ENCODE measurements at places on chromosomes 1 and 21.

- peak; percentile 43 for DNase-seq
These were observed 1190.9 kb upstream of the PRMT6 start for GRCh38 chr1:105865546-105865945.

GRCh38 chr1:147072482-147073432 is 99.5 kb downstream of the PRKAB2 start:
- DNase-seq, result no peak

DNA sequence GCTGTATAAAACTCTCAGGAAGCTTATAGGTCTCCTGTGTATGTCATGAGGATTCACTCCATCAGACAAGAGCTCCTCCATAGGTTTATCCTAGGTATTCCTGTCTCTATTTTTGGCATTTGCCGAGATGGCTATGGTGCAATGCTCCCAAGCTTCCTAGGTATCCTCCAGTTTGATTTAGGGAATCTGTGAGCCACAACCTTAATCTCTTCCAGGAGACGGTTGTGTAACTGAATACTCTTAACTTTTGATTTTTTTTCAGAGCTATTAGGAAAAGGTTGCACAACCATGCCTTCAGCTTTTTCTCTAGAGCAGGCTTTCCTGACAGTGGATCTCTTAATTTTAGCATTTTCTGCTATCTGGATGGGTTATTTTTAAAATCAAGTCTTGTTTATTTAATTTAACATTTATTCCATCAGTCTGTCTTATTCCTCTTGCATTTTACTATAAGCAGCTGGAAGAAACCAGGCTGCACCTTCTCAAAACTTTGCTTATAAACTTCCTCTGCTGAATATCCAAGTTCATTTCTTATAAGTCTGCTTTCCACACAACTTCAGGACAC is 69.4 kb upstream of the BACE2 start:
- no peak for DNase-seq

DNA sequence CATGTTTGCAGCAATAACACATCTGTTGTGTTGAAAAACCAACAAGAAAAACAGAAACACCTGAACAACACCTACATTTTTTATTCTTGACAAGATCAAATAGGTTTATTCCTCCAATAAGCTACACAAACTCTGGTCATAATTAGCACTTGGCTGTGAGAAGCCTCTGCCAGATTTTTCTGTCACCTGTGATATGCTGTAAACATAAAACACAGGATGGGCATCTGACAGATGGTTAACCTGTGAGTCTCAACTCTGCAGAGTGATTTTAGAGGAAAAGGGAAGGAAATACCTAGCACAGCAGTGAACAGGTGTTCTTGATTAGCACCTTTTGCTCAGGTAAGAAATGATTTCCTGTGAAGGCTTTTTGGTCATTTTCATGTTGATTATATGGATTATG is 175.4 kb upstream of the COA6 start:
- DNase-seq, result no peak

- no peak for DNase-seq
These were observed 8.9 kb upstream of the RBM34 start for GRCh38 chr1:235169986-235170385.

- no peak for DNase-seq
These were observed 8.9 kb downstream of the KCNAB2 start for GRCh38 chr1:6054596-6054995.

GRCh38 chr1:154923695-154924094 is 12.8 kb downstream of the PMVK start:
- no peak for DNase-seq

DNA sequence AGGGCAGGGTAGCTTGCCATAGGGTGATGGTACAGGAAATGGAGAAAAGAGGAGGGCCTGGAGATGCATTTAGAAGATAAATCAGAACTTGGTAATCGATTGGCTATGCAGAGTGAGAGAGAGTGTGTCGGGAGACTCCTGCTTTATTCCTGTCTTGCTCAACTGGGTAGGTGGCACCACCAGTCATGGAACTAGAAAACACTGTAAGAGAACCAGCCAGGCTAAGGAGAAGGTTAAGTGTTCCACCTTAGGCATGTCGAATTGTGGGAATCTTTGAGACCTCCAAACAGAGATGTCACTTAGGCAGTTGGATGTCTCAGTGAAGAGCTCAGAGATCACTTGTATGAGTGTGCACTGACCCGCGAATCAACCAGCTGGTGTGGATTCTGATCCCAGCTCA is 28.7 kb upstream of the RD3 start:
- no peak for DNase-seq

DNA sequence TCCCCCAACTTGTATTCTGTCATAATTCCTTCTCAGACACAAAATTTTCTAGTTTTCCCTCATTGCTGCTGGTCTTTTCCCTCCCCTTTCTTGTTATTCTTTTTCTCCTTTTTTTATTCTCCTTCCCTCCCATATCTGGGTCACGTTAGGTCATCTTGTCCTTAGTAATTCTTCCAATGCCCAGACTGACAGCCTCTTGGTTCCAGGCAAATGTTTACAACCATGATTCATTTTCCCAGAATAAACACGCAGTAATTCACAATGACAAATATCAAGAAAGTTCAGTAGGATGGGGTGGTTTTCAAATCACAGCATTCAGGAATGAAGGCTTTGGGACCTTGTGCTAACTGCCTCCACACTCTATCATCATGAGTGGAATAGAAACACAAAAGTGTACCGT is 25.2 kb downstream of the NHLH2 start:
- DNase-seq, result no peak

GRCh38 chr1:212286556-212287131 is 1.4 kb downstream of the PPP2R5A start:
- DNase-seq, result no peak

DNA sequence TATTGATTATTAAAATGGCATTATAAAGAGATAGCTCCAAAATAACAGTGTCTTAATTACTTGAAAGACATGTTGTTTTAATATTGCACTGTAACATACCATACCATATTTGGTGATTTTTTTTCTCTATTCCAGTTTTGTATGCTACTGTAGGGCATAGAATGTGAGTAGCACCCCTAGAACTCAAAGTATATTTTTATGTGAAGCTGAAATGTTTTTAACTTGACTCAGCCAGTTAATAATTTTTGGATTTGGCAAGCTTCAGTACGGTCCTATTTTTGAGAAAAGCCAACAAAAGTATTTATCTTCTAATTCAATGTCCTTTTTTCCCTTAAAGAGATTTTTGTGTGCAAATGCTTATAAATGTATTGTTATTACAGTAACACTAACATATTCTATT is 593.8 kb downstream of the USP25 start:
- DNase-seq, result no peak

- peak; percentile 97 for DNase-seq
These were observed 203.0 kb downstream of the TOMM20 start for GRCh38 chr1:234925440-234926263.

GRCh38 chr1:47755101-47755990 is 241.8 kb downstream of the TRABD2B start:
- DNase-seq, result no peak

DNA sequence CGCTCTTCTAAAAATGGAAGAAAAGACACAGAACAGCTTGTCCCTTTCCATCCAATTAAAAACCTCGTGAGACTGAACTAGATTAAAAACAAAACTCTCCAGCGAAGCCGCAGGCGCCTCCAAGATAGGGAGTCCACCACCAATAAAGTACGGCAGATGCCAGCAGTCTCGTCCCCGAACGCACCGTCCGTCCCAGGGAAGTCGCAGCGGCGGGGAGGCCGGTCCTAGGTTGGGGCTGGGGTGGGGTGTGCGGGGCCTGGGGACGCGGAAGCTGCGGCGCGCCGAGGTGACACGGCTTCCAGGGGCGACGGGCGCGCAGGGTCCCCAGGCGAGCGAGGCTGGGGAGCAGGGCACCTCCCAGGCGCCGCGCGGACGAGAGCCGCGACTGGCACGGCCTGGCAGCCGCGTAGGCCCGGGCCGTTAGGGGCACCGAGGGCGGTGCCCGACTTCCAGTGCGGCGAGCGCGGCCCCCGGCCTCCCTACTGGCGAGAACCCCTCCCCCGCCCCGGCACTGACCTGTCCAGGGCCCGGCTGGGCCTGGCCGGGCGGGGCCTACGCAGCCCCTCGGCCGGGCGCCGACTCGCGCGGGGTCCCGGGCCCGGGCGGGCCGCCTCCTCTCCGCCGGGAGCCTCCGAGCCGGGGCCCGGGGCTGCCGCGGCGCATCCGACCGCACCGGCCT is 28.3 kb upstream of the A3GALT2 start:
- DNase-seq, result no peak

DNA sequence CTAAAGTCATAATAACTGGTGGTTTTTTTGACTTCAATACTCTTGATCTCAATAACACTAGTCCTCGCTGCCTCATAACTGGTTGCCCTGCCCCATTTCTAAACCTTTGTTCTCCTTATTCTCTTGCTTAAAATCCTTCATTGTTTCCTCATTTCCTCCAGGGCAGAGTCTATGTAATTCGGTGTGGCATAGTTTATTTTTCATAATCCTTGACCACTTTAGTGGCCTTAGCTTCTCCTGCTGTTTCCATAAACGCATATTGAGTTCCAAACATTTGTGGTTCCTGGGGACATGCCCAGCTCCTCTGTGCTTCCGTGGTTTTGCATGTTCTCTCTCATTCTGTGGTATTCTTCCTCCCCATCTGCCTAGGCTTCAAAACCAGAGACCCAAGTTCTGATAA is 19.0 kb upstream of the TLCD4 start:
- DNase-seq, result no peak

- no peak for DNase-seq
These were observed 86.7 kb upstream of the MARK1 start for GRCh38 chr1:220441211-220441610.

DNA sequence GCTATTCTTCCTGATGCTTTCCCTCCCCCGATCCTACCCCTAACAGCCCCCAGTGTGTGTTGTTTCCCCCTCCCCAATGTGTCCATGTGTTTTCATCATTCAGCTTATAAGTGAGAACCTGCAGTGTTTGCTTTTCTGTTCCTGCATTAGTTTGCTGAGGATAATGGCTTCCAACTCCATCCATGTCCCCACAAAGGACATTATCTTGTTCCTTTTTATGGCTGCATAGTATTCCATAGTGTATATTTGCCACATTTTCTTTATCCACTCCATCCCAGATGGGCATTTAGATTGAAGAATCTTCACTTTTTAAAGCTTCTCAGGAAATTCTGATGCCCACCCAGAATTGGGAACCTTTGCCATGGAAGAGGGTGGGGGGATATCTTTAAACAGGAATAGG is 19.0 kb upstream of the SLC2A1 start:
- no peak for DNase-seq

DNA sequence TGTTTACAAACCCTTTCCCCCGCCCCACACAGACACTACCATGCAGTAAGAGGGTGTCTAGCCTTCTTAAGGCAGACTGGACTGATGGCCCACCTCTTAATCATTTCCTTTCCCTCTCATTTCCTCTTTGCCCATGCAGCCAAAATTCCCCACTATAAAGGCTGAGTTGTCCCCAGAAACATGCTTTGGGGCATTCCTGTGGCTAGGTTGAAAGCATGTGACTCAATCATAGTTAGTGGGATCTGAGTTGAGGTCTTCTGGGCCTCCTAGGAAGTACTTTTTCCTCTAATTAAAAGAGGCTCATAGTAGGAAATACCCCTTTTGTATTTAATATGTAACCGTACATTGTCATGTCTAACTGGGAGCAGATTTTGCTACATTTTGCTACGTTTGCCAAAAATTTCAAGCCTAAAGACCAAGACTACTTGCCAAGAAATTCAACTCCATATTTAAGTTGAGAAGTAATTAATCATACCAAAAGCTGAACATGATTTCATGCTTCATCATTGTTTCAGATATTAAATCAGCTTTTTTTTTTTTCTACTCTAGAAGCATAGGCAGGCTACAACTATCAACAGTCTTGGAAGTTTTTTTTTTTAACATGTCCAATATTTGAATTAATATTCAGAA is 174.7 kb downstream of the ADGRL4 start:
- DNase-seq, result peak; percentile 97

DNA sequence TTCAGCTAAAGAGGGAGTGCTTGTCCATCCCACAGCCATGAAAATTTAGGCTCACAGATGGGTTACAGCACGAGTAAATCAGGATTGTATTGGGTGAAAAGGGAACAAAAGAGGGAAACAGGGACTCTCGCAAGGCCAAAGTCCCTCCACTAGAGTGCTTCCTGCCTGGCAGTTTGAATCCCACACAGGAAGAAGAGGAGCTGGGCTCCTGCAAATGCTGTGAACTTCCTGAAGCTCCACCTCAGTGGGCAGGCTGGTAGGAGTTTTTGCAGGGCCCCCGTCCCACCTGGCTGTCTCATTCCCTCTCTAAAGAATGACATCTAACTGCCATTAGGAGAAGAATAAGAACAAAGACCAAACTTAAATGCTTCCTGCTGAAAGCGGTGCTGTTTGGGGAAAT is 712.0 kb upstream of the PRMT6 start:
- no peak for DNase-seq

GRCh38 chr1:222617367-222617951 is 438 bp upstream of the MIA3 start:
- DNase-seq, result peak; percentile 79

GRCh38 chr1:233112186-233113008 is 162.0 kb downstream of the NTPCR start:
- no peak for DNase-seq

DNA sequence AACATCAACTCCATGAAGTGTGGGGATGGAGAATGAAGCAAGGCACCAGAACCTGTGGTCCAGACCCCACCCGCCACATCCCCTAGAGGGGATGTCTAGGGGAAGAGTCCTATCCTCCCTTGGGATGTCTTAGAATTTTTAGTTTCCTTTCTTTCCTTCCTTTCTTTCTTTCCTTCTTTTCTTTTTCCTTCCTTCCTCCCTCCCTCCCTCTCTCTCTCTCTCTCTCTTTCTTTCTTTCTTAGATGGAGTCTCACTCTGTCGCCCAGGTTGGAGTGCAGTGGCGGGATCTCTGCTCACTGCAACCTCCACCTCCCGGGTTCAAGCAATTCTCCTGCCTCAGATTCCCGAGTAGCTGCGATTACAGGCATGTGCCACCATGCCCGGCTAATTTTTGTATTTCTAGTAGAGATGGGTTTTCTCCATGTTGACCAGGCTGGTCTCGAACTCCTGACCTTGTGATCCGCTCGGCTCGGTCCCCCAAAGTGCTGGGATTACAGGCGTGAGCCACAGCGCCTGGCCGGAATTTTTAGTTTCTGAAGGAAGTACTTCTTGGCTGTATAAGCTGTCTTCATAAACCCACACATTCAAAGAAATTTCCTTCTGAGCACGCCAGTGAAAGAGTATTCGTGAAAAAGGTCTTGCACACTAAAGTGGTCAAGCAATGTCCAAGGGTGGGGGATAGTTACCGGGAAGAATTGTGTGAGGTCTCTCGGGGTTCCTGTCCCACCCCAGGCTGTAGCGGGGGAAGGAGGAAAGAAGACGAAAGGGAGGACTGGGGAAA is 20.8 kb upstream of the LEFTY2 start:
- DNase-seq, result no peak

GRCh38 chr1:60942291-60942690 is 140.1 kb upstream of the NFIA start:
- no peak for DNase-seq

- DNase-seq, result peak; percentile 49
These were observed 395.4 kb upstream of the LRRC7 start for GRCh38 chr1:69172003-69173000.

DNA sequence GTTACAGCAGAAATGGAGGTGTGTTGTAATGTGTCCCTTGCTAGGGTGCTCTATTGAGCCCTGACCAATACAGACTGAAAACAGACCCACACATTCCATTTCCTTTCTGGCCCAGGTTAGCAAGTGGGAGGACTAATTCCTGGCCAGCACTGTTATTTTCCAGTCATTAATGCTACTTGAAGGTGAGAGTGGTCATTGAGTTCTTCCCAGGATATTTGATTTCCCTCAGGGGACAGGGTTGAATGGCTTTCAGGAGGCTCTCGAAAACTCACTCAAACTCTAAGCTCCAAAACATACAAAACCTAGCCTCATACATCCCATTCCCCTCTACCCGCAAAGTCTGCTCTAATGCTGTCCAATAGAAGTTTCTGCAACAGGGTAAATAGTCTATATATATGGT is 6.2 kb downstream of the LRRC52 start:
- DNase-seq, result no peak
